ENCODE measurements at places on chromosomes 13 and 19. TPM values are rescaled to one million over a fixed set of nuclear protein-coding genes. Genes with fewer than 3 reads are reported as not detected.
A peak's percentile ranks its signal among the peaks of the same experiment; 100 is the strongest.

ZNF841 gene
- 8.2 TPM for total RNA-seq

CADM4 gene
- total RNA-seq = 13.0 TPM

GPI gene
- 230 TPM for total RNA-seq

ZSWIM9 gene
- 2.4 TPM for total RNA-seq

GRCh38 chr13:49395451-49395865 is 48.4 kb downstream of the CAB39L start:
- ATAC-seq = no peak

- no peak for ATAC-seq
Observed at GRCh38 chr19:52981329-52981728, 18.6 kb upstream of the ZNF816 start.

GRCh38 chr19:34512254-34512822 is 30.8 kb downstream of the WTIP start:
- no peak for ATAC-seq

DNA sequence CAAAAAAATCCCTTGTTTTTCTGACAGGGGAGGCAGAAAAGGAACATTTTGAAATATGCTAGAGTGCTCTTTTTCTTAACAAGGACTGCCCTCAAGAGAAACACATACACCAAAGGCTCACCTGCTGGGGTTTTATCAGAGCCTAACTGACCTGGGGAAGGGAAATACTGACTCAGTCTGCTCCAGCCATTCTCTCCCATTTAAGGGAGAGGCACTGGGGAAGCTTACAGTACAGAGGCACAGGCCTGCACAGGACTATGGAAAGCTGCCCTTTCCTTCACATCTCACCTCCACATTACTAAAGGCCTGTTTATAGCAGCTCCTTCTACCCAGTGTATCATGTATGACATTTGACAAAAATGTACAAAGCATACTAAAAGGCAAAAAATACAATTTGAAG is 30.3 kb downstream of the TNFRSF19 start:
- no peak for ATAC-seq

GRCh38 chr13:90445179-90445578 is 902.3 kb upstream of the MIR17HG start:
- no peak for ATAC-seq

GRCh38 chr19:53357821-53358581 is 7.5 kb upstream of the ZNF525 start:
- no peak for ATAC-seq

DNA sequence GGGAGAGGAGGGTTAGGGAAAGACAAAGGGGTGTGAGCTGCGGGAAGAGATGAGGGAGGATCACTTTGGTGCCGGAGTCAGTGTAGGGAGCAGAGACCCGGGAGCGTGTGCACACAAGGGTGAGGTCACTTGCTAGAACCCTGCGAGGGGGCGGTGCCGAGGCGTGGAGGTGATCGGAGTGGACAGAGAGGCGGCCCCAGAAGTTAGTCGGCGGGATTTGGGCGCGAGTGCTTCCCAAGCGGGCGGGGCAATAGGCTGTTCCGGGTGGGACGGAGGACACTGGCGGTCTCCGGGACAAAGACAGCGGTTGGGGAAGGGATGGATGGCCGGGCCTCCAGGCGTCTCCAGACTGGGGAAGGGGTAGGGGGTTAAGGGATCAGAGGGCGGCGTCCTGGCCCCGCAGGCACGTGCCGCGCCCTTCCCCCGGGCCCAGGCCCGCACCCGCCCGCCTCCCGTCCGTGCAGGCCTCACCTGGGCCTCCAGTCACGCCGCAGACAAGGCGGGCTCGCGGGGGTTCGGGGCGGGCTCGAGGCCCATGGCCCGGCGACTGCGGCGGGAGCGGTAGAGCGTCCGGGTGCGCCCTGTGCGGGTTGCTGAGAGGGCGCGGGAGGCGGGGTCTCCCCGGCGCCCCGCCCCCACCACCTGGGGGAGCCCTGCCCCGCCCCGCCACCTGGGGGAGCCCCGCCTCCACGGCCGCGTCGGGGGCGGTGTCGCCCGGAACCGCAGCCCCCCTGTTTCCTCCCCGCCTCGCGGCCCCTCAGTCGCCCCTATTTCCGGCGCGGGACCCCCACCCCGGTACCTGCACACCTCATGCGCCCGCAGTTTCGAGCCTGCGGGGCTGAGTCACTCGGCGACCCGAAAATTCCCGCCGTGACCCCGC is at the start of gene LPAR2:
TSS of gene LPAR2 (minus strand) at position 600 of the 880 bp plus-strand sequence. CDS start 945 bp downstream, outside the sequence.
- peak; percentile 89 for ATAC-seq

- ATAC-seq = no peak
Observed at GRCh38 chr13:80336370-80336769, 4.6 kb downstream of the SPRY2 start.

DNA sequence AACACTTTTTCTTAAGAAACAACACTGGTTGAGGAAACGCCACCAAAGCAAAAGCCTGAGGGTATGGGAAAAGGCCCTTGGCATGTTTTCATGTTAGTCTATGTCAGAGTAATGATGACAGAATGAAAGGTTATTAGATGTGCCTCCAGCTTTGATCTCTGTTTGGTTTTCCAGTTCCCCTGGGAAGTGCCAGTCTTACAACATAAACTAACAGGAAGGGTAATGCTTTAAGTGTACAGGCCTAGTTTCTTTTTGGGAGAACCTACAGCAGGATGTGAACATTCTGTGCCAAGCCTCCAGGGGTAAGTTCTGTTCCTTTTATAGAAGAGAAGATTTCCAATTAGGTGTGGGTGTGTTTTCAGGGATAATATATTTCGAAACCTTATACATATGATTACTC is 121.7 kb downstream of the FNDC3A start:
- peak; percentile 82 for ATAC-seq
